ENCODE measurements at places on chromosomes 4 and X.

DNA sequence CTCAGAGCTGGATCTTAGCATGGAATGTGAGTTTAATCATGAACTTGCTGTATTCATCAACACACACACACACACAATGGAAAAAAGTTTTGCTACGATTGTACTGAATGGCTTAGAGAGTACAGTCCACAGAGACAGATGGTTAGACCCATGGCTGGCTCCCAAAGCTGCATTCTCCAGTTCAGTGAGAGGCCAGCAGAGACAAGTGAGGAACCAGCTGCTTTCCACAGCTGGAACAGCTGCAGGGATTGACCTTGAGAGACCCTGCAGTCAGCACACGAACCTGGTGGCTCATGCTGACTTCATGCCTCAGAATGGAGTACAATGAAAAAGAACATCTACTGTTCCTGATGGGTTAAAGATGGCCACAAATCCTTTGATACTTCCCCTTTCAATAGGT is 94.5 kb downstream of the DHX15 start:
- no peak for DNase-seq

- no peak for DNase-seq
Observed at GRCh38 chr4:71132486-71132885, 139.0 kb downstream of the DCK start.

DNA sequence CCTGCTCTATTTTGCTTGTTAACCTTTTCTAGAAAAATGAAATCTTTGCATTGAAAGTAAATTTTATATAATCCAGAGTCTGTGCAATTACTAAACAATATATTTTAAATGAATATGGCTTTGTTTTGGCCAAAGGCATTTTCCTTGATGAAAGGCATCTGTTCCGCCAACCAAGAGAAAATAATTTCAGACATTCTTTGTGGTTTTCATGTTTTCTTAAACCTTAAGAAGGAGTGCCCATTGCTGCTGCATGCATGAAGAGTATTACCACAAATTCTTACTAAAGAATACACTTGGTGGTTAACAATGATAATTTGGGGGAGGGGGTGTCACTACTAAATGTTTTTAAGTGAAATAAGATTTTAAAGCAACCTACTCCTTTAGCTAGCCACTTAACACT is 2.7 kb upstream of the PDGFC start:
- DNase-seq: no peak

DNA sequence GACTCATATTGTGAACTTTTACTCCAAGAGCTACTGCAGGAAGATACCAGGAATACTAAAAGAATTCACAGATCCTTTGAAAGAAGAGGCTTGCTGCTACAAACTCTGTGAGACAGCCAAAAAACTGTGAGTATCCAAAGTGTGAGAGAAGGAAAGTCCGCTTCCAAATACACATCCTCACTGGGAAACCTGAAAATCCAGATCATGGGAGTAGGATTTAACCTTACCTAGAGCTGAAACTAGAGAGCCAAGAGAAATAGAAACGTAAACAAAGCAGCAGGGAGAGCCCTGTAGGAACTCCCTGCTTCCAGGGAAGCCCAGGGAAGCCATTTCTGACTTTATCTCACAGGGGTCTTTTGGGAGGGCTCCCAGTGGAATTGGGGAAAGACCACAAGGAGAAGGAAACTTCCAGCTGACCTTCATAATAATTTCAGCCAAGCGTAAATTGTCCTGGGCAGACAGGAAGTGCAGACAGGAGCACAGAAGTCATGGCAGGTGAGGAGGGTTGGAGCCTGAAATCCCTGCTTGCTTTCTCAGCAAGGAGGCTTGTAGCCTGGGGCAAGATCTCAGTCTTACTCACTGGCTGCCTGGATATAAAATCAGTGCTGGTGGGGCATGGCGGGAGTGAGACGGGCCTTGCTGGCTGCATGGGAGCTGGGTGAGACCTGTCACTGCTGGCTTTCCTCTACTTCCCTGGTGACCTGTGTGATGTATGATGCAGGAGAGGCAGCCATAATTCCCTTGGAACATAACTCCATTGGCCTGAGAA is 26.2 kb upstream of the NFKB1 start:
- no peak for DNase-seq

- peak; percentile 19 for DNase-seq
Observed at GRCh38 chr4:118120120-118120760, 86.0 kb downstream of the NDST3 start.

- no peak for DNase-seq
Observed at GRCh38 chrX:66045894-66046293, 6.0 kb upstream of the VSIG4 start.

DNA sequence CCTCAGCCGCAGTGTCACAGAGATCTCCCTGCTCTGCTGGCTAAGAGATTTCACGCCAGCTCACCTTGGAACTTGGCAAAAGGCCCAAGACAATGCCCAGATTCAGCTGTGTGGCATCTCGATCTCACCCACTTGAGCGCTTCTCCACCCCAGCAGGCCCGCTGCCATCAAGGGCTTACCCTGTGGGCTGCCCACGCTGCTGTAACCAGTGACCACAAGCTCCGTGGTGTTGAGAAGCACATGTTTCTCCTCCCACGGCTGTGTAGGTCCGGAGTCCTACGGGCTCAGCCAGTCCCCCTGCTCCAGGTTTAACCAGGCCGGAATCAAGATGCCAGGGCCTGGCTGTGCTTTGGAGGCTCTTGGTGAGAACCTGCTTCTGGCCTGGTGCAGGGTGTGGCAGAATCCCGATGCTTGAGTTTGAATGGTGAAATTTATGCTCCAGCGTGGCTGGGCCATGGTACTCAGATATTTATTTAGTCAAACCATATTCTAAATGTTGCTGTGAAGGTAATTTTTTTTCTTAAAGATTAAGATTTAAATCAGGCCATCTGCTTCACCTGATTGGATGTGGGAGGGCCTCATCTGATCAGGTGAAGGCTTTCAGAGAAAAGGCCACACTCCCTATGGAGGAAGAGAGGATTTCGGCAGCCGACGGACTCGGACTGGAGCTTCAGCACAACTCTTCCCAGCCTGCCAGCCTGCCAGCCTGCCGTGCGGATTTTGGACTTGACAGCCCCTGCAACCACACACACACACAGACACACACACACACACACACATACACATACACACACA is 24.8 kb upstream of the ADRA2C start:
- DNase-seq: no peak

GRCh38 chrX:73267979-73268378 is 53.3 kb upstream of the NAP1L2 start:
- DNase-seq: no peak

DNA sequence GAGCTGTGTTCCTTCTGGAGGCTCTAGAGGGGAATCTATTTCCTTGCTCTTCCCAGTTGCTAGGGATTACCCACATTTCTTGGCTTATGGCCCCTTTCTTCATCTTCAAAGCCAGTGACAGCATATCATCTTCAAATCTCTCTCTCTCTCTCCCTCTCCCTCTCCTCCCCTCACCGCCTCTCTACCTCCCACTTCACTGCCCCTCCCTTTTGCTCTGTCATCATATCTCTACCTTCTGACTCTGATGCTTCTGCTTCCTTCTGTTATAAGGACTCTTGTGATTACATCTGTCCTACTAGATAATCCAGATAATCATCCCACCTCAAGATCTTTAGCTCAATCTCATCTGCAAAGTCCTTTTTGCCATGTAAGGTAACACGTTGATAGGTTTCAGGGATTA is 93.1 kb upstream of the TEX13D start:
- no peak for DNase-seq

DNA sequence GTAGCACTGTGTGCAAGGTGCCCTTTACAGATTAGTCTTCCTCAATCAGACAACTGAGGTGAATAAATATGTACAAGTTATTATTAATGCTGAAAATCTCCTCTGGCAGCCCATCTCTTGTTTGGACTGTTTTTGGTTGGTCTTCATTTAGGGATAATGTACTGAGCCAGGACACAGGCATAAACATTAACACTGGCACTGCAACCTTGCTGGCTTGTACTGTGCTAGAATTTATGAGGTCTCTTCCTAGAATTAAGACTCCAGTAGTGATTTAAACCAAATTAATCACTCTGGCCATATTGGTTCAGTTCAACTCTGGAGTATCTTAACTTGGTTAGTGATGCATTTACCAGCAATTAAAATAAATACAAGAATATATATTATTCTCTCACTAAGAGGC is 244.7 kb upstream of the GK2 start:
- no peak for DNase-seq

- no peak for DNase-seq
Observed at GRCh38 chr4:68717999-68718398, 47.5 kb upstream of the UGT2B15 start.

DNA sequence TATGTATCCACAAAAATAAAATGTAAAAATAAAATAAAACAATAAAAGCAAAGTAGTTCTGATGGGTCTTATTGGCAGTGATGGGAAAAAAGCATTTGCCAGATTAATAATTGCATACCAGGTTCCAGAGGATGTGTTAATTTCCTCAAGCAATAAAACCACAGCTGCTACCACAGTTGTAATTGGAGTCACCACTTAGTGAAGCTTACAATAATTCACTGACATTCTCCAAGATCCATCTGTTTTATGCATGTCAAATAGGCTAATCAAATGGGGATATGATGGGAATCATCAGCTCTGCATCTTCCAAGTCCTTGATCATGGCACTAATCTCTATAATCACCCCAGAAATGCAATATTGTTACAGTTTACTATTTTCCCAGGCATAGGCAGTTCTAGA is 123.5 kb upstream of the EMCN start:
- DNase-seq: no peak

- peak; percentile 12 for DNase-seq
Observed at GRCh38 chr4:140047017-140047640, 106.9 kb downstream of the MAML3 start.

- no peak for DNase-seq
Observed at GRCh38 chrX:49139713-49140112, 16.2 kb upstream of the GPKOW start.

GRCh38 chr4:91064157-91064853 is 937.1 kb downstream of the CCSER1 start:
- DNase-seq: no peak

- no peak for DNase-seq
Observed at GRCh38 chr4:112327965-112328733, 31.0 kb downstream of the ALPK1 start.

GRCh38 chr4:100063355-100063754 is 113.3 kb upstream of the H2AZ1 start:
- no peak for DNase-seq

DNA sequence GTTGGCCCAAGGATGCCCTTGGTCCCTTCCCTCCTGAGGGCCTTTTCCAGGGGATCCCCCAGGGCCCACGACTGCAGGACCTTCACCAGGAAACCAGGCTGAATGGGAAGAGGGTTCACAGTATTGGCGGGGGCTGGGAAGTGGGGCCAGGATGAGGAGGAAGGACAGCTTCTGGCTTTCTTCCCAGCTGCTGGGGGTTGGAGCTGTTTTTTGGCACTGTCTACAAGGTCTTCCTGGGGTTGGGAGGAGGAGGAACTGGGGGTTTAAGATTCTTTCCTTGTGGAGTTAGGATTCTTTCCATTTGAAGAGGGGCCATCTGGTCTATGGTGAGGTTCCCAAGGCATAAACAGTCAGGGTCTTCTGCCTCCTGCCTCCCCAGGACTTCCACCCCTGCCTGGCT is 64.8 kb downstream of the KIF4A start:
- no peak for DNase-seq

DNA sequence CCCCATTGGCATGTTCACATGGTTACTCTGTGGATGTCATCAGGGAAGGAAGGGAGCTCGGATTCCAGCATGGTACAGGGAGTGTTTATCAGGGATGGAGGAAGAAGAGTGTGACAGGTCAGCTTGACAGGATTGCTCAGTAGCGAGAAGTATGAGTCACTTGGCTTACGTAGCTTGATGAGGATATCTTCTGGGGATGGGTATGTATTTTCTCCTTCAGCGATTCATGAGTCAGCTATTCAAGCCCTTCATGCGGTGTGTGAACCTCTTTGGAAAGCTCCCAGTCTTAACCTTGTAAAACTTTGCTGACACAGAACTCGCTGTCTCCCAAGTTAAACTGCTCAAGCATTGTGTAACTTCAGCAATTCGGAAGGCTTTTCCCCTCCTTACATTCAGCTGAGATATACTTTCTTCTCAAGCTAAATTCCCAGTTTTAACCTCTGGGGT is 275.4 kb downstream of the ARHGAP10 start:
- DNase-seq: no peak

GRCh38 chr4:100679926-100680325 is 162.1 kb upstream of the EMCN start:
- no peak for DNase-seq

DNA sequence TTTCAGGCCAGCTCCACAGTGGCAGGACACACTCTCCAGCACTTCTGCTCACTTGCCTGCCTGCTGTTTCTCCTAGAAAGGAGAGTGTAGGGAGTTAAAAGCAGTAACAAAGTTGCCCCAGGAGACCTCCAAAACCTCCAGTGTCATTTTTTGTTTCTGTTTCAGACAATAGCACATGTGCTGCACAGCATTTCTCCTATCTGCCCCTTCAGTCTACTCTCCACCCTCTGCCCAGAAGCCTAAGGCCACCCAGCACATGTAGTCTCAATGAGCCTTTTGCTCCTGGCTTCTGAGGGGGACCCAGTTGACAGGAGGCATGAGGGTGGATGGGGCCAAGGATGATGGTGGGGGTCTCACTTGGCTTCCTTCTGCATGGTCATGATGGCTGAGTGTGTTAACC is 329.6 kb upstream of the CLNK start:
- DNase-seq: no peak

DNA sequence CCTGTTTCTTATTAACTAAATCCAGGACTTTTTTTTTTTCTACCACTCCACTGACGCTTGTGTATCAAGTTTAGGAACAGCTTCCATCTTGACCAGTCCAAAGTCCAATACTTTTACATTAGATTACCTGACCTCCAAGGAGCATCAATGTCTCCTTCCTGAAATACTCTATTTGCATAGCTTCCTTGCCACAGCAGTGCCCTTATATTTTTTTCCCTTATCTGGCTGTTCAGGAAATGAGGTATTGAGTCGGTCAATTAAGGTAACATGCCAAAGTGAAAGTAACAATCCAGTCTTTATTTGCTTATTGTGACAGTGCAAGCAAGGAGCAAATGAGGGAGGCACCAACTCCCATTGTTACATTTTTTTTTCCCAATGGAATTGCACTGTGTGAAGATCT is 730.8 kb upstream of the NDST4 start:
- DNase-seq: no peak

- peak; percentile 68 for DNase-seq
Observed at GRCh38 chr4:186104114-186104889, at the start of gene FAM149A. TSS of gene FAM149A (plus strand) at chr4:186104704.

All from WTC11 (cell line).